ENCODE measurements at places on chromosomes 2 and 18. TPM values are rescaled to one million over a fixed set of nuclear protein-coding genes. Genes with fewer than 3 reads are reported as not detected.

DNA sequence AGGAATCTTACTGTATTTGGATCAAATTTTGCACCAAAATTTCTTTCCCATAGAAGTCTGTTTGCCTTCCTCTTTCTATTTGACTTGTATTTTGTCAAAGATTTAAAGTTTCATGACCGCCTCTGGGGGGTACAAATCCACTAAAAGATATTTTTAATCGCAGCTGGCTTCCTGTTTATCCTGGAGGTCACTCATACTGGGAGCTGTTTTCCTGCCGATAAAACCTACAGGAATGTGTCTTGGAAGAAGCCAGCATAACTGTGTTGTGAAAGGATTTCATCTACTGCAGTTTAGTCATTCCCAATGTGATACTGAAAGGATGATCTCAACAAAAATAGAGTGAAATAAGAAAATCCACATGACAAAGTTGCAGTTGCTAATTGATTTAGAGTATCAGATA lies 184.0 kb downstream of the RIT2 start:
- H3K27ac ChIP-seq = no peak overlapping the region
- no peaks in the 10 kb centered on the region for H3K36me3 ChIP-seq
- no peak overlapping the region for H3K4me3 ChIP-seq
- no peaks in the 10 kb centered on the region for H3K4me1 ChIP-seq

DNA sequence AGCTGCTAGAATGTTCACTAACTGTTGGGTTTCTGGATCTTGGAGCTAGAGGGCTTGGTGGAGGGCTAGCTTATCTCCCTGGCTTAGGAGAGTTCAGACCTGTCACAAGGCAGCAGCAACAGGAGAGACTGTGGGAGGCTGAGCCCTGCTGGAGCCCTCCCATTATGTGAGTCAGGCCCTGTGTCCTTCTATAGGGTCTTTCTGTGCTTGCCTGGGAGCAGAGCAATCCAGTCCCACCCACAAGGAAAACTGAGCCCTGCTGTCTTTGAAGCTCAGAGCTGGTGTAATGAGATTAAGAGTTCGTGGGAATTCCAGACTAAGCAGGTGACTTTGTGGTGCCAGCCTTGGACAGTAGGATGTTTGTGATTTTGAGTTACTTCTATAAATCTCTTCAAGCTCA lies 249.0 kb downstream of the TTC32 start:
- no peak for DNase-seq
- peaks cover 25% of the 10 kb centered on the region for H3K4me1 ChIP-seq
- H3K27ac ChIP-seq = no peak overlapping the region
- no peak overlapping the region for H3K4me3 ChIP-seq

GRCh38 chr2:109637749-109638570 lies 23.8 kb downstream of the SOWAHC start:
- peak; percentile 73 for DNase-seq
- peak overlapping the region; percentile 55 for H3K27ac ChIP-seq
- no peak overlapping the region for H3K4me3 ChIP-seq
- peaks cover 31% of the 10 kb centered on the region for H3K4me1 ChIP-seq

GRCh38 chr2:187415449-187415848 lies 32.6 kb downstream of the CALCRL start:
- no peak for DNase-seq
- no peaks in the 10 kb centered on the region for H3K27me3 ChIP-seq
- no peak overlapping the region for H3K4me3 ChIP-seq
- no peak overlapping the region for H3K27ac ChIP-seq
- H3K4me1 ChIP-seq = no peaks in the 10 kb centered on the region
- no peaks in the 10 kb centered on the region for H3K36me3 ChIP-seq

Gene LRRTM1
- not detected for total RNA-seq

Gene C1QL2
- total RNA-seq = not detected

Gene SOX11
- total RNA-seq = not detected

GRCh38 chr2:201358684-201359083 lies 1.5 kb upstream of the FLACC1 start:
- no peak overlapping the region for H3K27ac ChIP-seq
- H3K36me3 ChIP-seq = no peaks in the 10 kb centered on the region
- no peak overlapping the region for H3K4me3 ChIP-seq
- peak; percentile 81 for DNase-seq

Gene TTC21B
- total RNA-seq = 9.8 TPM

- no peak overlapping the region for H3K27ac ChIP-seq
- peak; percentile 40 for DNase-seq
- H3K27me3 ChIP-seq = peaks cover 26% of the 10 kb centered on the region
- H3K4me3 ChIP-seq = no peak overlapping the region
- peaks cover 6% of the 10 kb centered on the region for H3K4me1 ChIP-seq
- no peaks in the 10 kb centered on the region for H3K36me3 ChIP-seq
Measured at GRCh38 chr2:11498543-11499034, 32.6 kb upstream of the E2F6 start.

Gene GPR55
- total RNA-seq = not detected

Gene HMSD
- not detected for total RNA-seq

DNA sequence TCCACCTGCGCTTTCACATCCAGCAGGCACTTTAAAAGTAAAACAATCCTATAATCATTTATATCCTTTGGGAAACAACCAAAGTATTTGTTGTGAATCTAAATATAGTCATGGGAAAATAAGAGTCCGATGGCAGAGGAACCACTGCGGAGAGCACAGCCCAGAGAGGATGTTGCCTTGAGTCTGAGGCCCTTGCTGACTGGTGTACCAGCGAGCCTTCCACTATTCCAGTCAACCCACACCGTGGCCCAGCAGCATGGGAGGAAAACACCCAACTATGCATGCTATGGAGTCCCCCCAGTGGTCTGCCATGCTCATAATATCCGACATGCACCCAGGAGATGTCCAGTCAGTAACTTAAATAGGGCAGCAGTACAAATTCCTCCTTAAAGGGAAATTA lies 21.6 kb downstream of the KANSL3 start:
- H3K4me3 ChIP-seq = no peak overlapping the region
- H3K27me3 ChIP-seq = no peaks in the 10 kb centered on the region
- DNase-seq = no peak
- no peak overlapping the region for H3K27ac ChIP-seq

Gene IL36G
- not detected for total RNA-seq

GRCh38 chr18:3892152-3892551 lies 442.2 kb downstream of the TGIF1 start:
- no peak overlapping the region for H3K4me3 ChIP-seq
- no peak overlapping the region for H3K27ac ChIP-seq
- no peaks in the 10 kb centered on the region for H3K27me3 ChIP-seq

DNA sequence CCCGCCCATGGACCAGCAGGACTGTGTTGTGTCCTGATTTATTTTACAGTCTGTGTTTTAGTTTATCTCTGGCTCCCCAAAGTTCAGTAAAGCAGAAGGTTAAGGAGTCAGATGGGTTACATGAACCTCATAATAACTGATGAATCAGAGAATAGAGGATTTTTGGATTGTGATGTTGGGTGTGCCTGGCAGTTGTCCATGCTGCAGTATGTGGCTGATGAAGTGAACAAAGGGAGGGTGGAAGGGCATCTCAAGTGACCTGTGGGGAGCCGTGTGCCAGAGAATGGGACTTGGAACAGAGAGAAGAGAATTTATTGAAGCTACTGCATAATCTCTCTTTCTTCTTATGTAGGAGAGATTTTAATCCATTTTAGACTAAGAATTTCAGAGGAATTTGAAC lies 145.5 kb downstream of the MAP4K4 start:
- H3K4me3 ChIP-seq = no peak overlapping the region
- H3K4me1 ChIP-seq = 0 out of 2 replicates have a peak, but pooled peaks cover 3% of the 10 kb centered on the region
- no peak overlapping the region for H3K27ac ChIP-seq
- no peak for DNase-seq
- H3K36me3 ChIP-seq = peaks cover 66% of the 10 kb centered on the region
- no peaks in the 10 kb centered on the region for H3K27me3 ChIP-seq

GRCh38 chr2:201466050-201466675 lies 14.6 kb downstream of the STRADB start:
- no peak for DNase-seq
- no peaks in the 10 kb centered on the region for H3K27me3 ChIP-seq
- peak overlapping the region; percentile 45 for H3K27ac ChIP-seq
- no peaks in the 10 kb centered on the region for H3K36me3 ChIP-seq
- peaks cover 28% of the 10 kb centered on the region for H3K4me1 ChIP-seq

Gene EFHD1
- total RNA-seq = 15.0 TPM

GRCh38 chr2:85936421-85937068 lies 47.8 kb upstream of the ST3GAL5 start:
- no peaks in the 10 kb centered on the region for H3K27me3 ChIP-seq
- DNase-seq = peak; percentile 55
- peak overlapping the region; percentile 87 for H3K27ac ChIP-seq
- peak overlapping the region; percentile 21 for H3K4me3 ChIP-seq
- peaks cover 71% of the 10 kb centered on the region for H3K4me1 ChIP-seq

Gene GALNT5
- total RNA-seq = 1.9 TPM

- peaks cover 11% of the 10 kb centered on the region for H3K4me1 ChIP-seq
- H3K36me3 ChIP-seq = no peaks in the 10 kb centered on the region
- no peaks in the 10 kb centered on the region for H3K27me3 ChIP-seq
- DNase-seq = no peak
Measured at GRCh38 chr2:61636686-61637085, 98.5 kb upstream of the XPO1 start.

DNA sequence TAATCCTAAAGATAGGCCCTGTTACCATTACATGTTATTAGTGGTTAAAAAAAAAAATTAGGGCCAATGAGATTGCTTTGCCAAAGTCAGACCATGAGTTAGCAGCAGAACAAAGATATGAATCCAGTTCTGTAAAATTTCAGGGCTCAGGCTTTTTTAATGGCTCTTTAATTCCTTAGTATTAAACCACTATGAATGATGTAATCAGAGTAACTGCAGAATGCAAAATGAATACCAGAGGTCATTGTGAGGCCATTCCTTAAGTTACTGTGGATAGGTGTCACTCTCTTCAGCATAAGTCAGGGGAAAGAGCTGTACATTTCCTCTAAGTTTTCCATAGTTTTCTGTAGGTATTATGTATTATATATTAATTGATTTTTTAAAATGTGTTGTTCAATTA lies 42.2 kb upstream of the TBR1 start:
- H3K4me3 ChIP-seq = no peak overlapping the region
- no peak for DNase-seq
- H3K27me3 ChIP-seq = no peaks in the 10 kb centered on the region
- H3K4me1 ChIP-seq = peaks cover 14% of the 10 kb centered on the region

Gene AKAIN1
- not detected for total RNA-seq

DNA sequence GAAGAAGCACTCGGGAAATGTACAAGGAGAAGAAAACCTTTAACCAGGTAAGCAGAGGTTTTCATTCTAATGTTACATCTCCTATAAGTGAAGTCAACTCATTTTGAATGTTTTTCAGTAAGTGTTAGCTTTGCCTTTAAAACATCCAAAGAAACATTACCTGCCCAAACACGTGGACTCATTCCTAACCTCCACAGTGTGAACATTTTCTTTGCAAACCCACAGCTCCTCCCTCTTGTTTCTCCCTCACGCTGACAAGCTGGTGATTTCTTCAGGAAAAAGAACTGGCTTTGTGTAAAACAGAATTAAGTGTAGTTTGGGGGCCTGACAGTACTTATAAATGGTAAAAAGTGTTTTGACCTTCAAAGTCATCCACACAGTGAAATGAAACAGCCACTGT lies 72.5 kb downstream of the MTCL1 start:
- no peaks in the 10 kb centered on the region for H3K4me1 ChIP-seq
- no peaks in the 10 kb centered on the region for H3K36me3 ChIP-seq
- H3K27ac ChIP-seq = no peak overlapping the region

DNA sequence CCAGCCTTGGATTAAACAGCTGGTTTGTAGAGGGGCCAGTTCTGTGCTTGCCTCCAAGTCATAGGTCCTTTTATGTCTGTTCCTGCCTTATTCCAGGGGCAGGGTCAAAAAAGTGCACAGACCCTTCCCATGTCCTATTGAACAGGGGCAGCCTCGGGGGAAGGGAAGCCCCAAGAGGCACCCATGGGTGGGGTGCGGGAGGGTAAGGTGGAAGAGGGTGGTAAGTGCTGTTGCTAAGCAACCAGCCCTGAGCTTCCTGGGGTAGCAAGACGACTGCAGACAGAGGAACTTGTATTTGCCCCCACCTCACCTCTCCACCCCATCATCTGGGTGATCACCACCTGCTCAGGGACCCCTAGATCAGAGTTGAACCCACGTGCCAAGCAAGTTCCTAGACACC lies 7.7 kb downstream of the DNMT3A start:
- no peak for DNase-seq
- H3K4me3 ChIP-seq = no peak overlapping the region
- H3K36me3 ChIP-seq = no peaks in the 10 kb centered on the region
- no peaks in the 10 kb centered on the region for H3K27me3 ChIP-seq
- no peaks in the 10 kb centered on the region for H3K4me1 ChIP-seq
- H3K27ac ChIP-seq = no peak overlapping the region

Gene TEKT4
- total RNA-seq = 0.15 TPM

Gene CHRNA1
- total RNA-seq = not detected

DNA sequence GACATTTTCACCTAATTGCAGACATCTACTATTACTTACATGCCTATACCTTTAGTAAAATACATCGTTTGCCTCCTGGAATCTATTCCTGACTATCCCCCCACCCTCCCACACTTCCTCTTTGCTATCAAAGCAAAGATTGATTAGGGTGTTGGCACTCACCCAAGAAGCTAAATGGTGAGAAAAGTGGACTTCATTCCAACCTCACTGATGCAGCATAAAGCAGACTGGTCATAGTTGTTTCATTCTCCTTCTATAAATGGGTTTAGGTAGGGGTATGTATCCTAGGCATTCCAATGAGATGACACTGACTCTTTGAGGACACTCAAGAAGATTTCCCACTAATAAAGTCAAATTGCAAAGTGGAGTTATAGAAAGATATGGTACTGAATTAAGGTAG lies 97.4 kb downstream of the LRP1B start:
- H3K27me3 ChIP-seq = no peaks in the 10 kb centered on the region
- DNase-seq = no peak
- no peaks in the 10 kb centered on the region for H3K4me1 ChIP-seq
- no peaks in the 10 kb centered on the region for H3K36me3 ChIP-seq

- DNase-seq = no peak
- H3K4me3 ChIP-seq = no peak overlapping the region
- no peak overlapping the region for H3K27ac ChIP-seq
- no peaks in the 10 kb centered on the region for H3K4me1 ChIP-seq
Measured at GRCh38 chr18:37327063-37327577, 238.5 kb downstream of the CELF4 start.

GRCh38 chr2:4272261-4272858 lies 569.0 kb downstream of the DCDC2C start:
- no peak for DNase-seq
- no peak overlapping the region for H3K27ac ChIP-seq
- 0 out of 2 replicates have a peak, but pooled peaks cover 3% of the 10 kb centered on the region for H3K27me3 ChIP-seq
- H3K4me3 ChIP-seq = no peak overlapping the region

DNA sequence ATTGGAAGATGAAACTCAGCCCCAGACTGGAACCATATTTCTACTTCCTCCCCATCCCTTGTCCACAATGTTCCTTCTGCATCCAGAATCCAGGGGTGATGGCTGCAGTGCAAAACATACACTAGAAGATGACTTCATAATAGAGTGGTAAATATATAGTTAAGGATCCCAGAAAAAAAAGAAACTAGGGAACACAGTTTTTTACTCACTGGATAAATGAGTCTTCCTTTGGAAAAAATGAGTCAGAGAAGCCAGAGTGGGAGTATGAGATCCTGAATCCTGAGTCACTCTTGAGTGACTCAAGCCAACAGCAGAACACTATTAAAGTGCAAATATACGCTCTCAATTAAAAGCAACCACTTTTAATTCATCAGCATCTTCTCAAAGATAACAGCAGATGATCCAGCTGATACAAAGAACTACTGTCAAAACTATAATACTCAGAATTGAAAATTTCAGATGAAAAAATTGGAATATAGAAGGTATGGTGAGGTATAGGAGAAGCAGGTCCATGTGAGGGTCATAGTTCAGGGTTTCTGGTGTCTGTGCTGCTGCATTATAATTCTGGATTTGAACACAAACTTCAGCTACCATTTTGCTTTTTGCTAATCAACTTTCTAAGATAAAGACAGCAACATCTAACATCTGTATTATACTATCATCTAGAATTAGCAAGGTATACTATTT lies 987.2 kb upstream of the CDH2 start:
- no peak overlapping the region for H3K4me3 ChIP-seq
- no peaks in the 10 kb centered on the region for H3K27me3 ChIP-seq
- peak overlapping the region; percentile 74 for H3K27ac ChIP-seq
- no peaks in the 10 kb centered on the region for H3K36me3 ChIP-seq
